ENCODE measurements at places on chromosomes 12 and 14.

DNA sequence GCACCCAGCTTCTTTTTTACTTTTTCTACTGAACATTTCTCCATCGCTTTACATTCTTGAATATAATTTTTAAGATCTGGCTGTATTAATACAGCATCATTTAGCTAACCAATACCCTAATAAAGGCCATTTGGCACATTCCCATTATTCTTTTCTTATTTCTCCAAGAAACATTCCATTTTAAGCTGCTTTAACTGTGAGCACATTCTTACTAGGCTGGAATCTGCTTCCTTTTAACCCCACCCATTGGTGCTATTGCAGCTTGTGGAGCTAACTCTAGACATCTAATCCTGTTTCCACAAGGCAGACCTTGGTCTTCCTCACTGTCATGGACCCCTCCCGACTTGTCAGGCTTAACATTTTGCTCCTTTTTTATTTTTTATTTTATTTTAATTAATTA, 15.2 kb downstream of the CALM1 start:
- DNase-seq: no peak

GRCh38 chr14:91336093-91336450, 81.5 kb downstream of the CCDC88C start:
- no peak for DNase-seq

GRCh38 chr12:42426746-42427145, 100.8 kb downstream of the PPHLN1 start:
- no peak for DNase-seq

DNA sequence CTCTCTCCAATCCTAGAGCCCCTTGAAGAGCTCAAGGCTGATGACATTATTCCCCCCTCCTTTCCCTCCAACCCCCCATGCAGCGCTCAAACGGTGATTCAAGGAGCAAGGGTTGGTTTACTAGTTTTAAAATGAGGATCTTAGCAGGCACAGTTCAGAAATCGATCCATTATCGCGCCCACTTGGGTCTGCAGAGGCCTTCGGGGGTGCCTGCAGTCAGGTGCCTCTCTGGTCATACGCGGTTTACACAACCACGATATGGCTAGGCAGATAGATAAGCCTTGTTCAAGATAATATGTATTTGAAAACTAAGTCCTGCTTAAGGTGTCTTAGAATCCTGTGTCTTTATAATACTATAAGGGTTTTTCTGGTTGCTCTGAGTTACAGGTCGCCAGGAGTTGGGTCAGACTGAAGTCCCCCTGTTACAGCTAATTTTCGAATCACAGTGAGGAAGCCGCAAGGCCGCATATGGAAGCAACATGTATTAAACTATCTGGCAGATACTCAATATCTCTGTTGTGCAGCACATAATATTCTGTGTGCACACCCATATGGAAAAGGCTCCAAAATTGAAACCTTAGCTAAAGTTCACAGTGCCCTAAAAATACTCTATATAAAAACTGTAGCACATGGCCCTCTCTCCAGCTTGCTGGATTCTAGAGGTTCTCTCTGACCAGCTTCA, 10.0 kb downstream of the BHLHE41 start:
- DNase-seq: no peak

GRCh38 chr12:1853716-1854115, 33.4 kb downstream of the LRTM2 start:
- no peak for DNase-seq

GRCh38 chr12:115817389-115817788, 460.1 kb downstream of the MED13L start:
- DNase-seq: no peak

DNA sequence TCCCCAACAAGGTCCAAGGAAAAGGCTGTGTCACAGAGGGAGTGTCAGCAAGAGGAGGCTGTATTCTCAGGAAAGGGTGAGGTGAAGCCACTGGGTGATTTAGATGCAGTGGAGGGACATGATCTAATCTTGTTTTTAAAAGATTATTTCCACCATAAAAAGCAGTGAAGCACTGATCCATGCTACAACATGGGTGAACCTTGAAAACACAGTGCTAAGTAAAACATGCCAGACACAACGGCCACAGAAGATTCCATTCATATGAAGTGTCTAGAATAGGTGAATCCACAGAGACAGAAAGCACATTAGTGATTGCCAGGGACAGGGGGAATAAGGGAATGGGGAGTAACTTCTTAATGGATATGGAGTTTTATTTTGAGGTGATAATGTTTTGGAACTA, 12.8 kb downstream of the RITA1 start:
- no peak for DNase-seq

GRCh38 chr14:39431416-39432178, 636 bp downstream of the FBXO33 start:
- peak; percentile 29 for DNase-seq
